ENCODE measurements at places on chromosomes 4 and X.

DNA sequence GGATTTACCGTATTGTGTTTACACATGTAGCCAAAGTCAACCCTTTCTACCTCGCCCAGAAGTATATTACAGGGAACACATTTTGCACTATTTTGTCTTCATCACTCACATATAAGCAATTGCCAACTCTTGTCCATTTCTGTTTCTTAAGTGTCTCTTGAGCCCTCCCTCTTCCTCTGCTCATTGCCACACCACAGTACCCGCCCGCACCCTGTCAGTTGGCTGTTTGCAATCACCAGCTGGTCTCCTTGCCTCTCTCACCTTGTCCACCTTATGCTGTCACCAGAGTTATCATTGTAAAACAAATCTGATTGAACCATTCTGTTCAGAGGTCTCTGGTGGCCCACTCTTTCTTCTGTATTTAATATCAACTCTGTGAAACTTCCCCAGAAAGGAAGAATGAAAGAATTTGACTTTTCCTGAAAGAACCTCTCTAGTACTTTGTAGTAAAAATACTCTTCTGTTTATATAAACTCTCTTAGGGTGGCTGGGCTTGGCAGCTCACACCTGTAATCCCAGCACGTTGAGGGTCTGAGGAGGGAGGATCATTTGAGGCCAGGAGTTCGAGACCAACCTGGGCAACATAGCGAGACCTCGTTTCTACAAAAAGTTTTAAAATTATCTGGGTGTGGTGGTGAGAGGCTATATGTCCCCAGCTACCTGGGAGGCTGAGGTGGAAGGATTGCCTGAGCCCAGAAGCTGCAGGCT lies 50.2 kb downstream of the ING2 start:
- no peak for DNase-seq

- no peak for DNase-seq
Observed at GRCh38 chrX:1401611-1402430, 9.9 kb upstream of the SLC25A6 start.

GRCh38 chr4:140645196-140645595 lies 76.4 kb upstream of the UCP1 start:
- DNase-seq: no peak

GRCh38 chr4:921830-922331 lies 10.2 kb downstream of the GAK start:
- DNase-seq: no peak

DNA sequence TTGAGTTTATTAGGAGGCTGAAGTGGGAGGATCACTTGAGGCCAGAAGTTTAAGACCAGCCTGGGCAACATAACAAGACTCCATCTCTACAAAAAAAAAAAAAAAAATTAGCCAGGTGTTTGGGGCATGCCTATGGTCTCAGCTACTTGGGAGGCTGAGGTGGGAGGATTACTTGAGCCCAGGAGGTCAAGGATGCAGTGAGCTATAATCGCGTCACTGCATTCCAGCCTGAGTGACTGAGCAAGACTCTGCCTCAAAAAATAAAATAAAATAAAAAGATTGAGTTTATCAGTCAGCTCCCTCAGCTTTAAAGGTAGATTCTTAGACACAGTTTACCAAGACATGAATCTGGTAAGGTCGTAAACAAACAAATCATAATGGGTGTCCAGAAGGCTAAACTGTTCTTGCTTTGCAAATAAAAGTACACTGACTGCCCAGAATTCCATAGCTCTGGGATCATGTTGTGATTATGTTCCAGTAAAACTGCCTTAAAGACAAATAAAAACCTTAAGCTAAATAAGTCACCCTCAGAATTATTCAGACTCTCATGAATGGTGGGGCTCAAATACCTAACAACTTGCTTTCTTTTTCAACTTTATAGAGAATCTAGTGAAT lies 18.7 kb downstream of the APOO start:
- DNase-seq: no peak

DNA sequence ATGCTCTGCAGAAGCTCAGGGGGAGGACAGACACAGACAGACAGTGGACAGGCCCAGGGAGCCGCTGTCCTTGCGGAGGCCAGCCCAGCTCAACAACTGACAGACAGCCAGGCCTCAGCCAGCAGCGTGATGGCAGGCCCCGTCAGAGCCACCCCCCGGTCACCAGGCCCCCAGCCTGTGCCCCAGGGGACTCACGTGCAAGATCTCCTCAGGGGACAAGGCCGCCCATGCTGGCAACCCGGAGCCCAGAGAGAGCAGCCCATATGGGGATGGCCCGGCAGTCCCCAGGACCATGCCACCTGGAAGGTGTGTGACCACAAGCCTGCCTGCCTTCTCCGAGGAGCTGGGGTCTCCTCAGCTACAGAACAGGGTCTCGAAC lies 28.0 kb upstream of the MXD4 start:
- DNase-seq: no peak

- DNase-seq: no peak
Observed at GRCh38 chr4:141126769-141127168, 6.5 kb downstream of the RNF150 start.

GRCh38 chrX:29241809-29242208 lies 654.6 kb downstream of the IL1RAPL1 start:
- no peak for DNase-seq

GRCh38 chr4:4491396-4491893 lies 50.4 kb downstream of the STX18 start:
- DNase-seq: no peak

- DNase-seq: no peak
Observed at GRCh38 chr4:67051000-67051789, 494.1 kb downstream of the CENPC start.

DNA sequence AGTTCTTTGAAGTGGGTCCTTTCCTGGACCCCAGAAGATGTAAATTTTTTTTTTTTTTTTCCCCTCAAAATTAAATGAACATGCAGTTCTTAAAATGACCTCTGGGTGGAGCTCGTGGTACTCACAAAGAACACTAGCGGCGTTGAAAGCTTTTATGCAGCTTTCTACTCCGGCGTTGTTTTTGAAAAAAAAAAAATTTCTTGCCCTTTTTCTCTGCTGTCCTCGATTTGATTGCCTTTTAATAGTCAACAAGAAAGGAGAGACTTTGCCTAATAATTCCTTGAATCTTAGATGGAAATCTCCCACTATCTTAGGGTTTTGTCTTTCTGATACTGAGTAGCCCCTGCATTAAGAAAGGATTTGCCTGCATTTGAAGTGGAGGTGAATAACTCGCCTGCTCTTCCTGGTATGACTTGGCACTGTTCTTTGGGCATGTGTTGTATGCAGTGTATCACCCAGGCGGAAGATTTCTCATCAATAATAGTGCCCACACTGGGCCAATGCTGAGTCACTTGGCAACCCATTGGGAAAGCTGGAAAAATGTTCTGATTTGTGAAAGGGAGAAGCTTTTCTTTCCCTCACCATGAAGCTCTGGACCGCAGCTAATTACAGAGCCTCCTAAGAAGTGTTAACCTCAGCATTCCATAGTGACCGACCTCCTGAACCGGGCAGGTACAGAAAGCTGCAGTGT lies 104.0 kb downstream of the PHEX start:
- no peak for DNase-seq

DNA sequence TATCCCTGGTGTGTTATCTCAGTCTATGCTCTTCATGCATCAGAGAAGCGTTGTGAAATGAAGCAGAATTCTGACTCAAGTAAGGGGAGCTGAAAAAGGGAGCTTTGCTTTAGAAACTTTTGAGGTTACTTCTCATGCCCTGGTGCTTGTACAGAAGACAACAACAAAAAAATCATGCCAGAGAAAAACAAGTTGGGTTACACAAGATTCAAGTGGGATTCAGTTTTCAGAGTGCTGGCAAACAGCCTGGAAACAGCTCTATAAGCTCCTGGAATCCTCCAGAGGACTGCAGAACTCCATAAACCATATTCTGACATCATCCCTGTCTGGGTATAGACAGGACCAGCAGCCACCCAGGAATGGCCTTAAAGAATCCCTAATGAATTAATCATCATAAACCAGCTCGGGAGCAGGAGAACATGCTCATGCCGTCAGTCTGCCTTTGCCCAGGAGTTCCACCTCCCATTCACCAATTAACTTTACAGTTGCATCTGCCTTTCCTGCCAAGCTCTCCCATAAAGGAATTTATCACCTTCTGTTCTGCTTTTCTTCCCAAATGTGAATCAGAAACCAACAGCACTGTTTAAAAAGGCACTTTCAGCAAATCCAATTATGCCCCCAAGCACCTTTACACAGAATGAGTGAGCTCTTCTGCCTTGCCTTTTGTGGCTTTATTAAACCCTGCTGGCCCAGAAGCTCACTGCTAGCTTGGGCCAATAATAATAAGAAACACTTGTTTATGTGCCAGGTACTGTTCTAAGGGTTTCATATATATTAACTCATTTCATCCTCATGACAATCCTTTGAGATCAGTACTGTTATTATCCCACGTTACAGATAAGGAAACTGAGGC lies 54.5 kb upstream of the FBXW7 start:
- DNase-seq: no peak

DNA sequence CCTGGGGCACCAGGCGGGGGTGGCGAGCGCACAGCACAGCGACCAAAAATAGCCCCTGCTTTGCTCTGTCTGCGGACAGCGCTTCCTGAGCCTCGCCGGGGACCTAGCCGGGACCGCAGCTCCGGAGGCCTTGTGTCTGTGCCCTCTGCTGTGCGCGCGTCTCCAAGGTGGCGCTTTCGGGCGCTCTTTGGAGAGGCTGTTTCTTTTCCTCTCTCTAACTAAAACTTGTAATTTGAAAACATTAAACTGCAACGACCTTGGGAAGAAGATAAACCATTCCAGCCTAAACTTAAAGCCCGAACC lies 3.4 kb downstream of the ARX start:
- no peak for DNase-seq

- no peak for DNase-seq
Observed at GRCh38 chr4:118762730-118763477, 73.0 kb downstream of the SEC24D start.

DNA sequence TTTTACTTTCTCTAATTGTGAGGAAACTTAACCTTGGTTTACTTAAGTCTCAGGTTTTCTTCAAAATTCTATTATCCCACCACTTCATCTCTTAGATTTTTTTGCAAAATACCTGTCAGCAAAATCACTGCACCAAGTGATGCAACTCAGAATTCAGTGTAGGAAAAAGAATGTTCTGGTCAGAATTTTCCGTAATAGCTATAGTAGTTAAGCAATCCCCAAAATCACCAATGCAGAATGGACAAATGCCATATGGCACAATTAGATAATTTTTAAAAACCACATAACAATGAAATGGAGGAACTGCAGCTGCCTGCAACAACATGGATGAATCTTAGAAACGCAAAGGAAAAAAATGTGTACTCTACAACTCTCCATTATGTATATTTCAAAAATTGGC lies 373.1 kb downstream of the NAF1 start:
- DNase-seq: no peak

DNA sequence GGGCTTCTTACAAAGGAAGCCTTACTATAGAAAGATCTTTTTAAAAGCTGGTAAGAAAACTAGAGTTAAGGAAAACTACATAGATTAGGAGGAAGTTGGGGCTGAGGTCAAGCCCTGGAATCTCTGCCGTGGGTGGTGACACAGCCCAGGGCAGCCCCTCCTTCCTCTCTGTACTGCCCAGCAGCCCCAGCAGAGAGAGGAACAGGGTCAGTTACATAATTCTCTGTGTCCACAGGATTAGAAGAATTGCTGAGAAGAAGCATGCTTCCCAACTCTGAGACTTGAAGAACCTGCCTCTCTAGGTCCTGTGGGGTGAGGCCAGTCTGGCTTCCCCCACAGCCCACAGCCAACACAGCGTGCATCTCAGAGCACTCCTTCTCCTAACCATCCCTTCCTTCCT lies 9.2 kb upstream of the ABLIM2 start:
- DNase-seq: no peak

Measured in stimulated activated CD4-positive, alpha-beta T cell treated with anti-CD3 and anti-CD28 coated beads, Interleukin-15, amount 100 ng/mL, for 1 hour (primary cell).